ENCODE measurements at places on chromosomes 16 and 17.

DNA sequence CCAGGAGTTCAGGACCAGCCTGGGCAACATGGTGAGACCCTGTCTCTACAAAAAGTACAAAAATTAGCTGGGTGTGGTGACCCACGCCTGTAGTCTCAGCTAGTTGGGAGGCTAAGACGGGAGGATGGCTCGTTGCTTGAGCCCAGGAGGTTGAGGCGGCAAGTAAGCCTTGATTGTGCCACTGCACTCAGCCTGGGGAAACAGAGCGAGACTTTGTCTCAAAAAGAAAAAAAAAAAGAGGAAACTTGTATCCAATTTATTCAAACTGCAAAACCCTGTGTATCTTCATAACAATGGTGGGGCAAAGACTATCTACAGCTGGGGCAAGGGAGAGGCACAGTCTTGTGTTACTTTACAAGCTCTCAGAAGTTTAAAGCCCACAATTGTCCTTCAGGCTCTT lies 21.5 kb downstream of the GRB7 start:
- DNase-seq: no peak

DNA sequence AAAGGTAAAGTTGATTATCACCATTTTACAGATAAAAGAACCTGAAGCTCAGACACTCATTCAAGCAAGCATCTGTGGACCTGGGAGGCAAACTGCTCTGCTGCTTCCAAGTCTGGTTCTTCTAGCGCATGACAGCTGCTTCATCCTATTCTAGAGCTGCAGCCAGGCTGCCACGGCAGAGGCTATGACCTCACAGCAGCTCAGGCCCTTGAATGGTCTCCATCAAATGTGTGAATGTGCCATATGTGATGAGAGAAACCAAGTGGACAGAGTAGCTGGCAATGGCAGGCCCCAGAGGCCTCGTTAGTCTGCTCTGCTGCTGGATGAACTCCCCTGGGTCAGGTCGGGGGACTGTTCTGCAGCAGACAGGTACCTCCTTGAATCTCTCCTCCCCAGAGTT lies 30.7 kb upstream of the FOXJ1 start:
- no peak for DNase-seq

GRCh38 chr16:70257391-70257790 lies 5.7 kb upstream of the EXOSC6 start:
- no peak for DNase-seq

GRCh38 chr16:48378836-48379235 lies 6.4 kb downstream of the SIAH1 start:
- DNase-seq: no peak

DNA sequence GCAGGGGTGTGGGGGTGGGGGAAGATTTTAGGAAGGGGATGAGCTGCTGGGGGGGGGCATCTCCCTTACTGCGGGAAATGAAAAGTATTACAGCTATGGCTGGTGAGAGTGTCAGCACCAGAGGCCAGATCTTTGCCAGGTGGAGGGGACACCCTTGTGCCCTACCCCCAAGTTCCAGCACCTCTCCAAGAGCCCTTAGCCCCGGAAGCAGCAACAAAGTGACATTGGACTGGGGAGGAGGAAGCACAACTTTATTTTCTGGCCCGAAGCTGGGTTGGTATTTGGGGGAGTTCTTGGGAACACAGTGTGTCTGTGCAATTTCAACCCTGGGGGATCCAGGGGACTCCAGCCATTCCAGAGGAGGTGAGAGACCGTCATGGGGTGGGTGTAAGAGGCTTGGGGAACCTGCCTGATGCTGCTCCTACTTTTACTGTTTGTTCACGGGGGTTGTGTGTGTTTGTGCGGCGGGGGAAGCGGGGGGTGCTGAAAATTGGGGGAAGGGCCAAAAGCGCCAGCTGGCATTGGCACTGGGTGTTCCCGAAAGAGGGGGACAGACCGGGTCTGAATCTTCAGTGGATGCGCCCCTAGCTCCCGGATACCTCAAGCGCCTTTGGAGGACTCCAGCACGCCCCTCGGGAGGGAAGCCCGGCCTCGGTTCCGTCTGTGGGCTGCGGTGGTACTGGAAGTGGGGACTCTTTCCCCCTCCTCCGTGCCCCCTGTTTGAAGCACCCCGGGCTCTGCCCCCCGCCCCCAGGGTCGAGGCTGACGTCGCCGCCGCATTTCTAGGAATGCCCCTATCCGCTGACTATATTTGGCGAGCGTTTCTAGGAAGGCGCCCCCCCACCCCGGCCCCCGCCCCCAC lies 230.3 kb downstream of the MRTFB start:
- no peak for DNase-seq

GRCh38 chr16:54526916-54527315 lies 240.3 kb upstream of the IRX3 start:
- DNase-seq: no peak

DNA sequence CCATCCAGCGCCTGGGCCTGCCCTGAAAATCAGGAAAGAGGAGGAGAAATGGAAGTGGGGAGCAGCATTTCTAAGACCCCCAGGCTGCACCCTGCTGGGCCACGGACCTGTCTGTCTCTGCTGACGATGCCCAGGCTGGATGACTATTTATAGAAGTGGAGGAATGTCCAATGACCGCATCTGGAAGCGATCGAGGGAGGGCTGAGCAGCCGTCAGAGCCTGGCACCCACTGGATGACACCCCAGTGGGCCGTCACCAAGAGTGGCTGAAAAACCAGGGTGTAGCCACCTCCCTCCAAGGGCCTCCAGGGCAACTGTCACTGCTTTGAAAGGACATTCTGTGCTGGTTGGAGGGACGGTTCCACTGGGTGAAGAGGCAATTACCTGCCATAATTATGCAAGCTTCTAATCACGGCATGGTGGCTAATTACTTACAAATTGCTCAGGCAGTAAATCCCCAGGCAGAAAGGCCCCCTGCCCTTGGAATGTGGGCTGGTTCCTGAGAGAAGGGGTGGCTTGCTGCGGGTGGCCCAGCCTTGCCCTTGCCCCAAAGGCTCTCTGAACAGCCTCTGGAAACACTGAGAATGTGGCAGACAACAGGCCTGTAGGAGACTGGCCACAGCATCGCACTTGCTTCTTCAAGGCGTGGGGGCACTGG lies 332.1 kb downstream of the C16orf95 start:
- DNase-seq: no peak

DNA sequence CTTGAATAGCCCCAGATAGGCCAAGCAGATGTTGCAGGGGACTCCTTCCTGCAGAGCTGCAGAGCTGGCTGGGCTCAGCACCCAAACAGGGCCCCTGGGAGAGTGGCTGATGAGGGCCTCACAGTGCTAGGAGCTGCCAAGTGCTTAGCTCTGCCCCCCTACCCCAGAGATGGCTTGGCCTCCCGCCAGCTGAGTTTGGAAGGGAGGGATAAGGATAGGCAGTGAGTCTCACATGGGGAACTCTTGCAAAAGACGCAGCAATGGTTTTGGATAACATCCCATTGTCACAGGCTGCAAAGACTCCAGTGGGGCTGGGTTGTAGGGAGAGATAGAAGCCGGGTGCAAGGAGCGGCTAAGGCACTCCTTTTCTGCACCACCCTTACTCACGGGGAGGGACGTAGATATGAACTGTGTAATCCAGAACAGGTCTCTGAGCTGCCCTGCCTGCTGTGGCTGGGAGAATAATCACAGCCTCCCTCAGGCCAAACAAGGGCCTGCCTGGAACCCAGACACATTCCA lies 52.9 kb upstream of the MAF start:
- no peak for DNase-seq

DNA sequence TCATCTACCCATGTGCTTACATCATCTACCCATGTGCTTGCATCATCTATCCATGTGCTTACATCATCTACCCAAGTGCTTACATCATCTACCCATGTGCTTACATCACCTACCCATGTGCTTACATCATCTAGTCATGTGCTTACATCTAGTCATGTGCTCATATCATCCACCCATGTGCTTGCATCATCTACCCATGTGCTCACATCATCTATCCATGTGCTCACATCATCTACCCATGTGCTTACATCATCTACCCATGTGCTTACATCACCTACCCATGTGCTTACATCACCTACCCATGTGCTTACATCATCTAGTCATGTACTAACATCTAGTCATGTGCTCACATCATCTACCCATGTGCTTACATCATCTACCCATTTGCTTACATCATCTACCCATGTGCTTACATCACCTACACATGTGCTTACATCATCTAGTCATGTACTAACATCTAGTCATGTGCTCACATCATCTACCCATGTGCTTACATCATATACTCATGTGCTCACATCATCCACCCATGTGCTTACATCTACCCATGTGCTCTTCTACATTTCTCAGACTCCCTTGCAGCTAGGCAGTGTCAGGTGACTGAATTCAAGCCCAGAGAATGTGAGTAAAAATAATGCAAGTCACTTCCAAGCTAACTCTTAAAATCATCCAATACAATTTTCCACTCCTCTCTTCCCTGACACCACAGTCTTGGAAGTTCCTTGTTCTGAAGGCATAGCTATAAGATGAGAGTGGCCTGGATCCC lies 196.8 kb downstream of the CBLN1 start:
- DNase-seq: no peak

GRCh38 chr16:47254756-47255155 lies 111.0 kb upstream of the NETO2 start:
- DNase-seq: no peak

DNA sequence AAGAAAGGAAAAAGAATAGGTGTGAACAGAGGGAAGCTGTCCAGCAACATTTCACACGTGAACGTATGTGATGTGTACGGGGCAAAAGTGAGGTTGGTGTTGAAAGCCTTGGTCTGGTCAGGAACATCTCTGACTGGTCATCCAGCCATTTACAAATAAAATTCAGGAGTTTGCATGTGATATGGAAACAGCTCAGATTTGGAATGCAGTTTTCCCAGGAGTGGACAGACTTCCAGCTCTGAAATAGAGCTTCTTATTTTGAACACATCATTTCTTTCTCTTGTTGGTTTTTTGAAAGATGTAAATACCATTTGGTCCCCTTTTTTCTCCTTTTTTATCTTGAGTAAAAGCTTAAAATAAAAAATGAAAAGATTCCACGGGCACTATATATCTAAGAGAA lies 566.2 kb upstream of the ZFHX3 start:
- no peak for DNase-seq

GRCh38 chr16:154217-155030 lies 2.0 kb downstream of the HBZ start:
- no peak for DNase-seq

GRCh38 chr17:6555331-6556120 lies 829 bp downstream of the PITPNM3 start:
- DNase-seq: no peak

- DNase-seq: no peak
These were observed 128.9 kb upstream of the RCVRN start for GRCh38 chr17:10033959-10034358.

GRCh38 chr17:40346765-40347158 lies 17.8 kb downstream of the GJD3 start:
- DNase-seq: no peak

- no peak for DNase-seq
These were observed 54.3 kb downstream of the AMFR start for GRCh38 chr16:56370875-56371659.

GRCh38 chr17:51258756-51259563 lies 889 bp downstream of the MBTD1 start:
- no peak for DNase-seq

DNA sequence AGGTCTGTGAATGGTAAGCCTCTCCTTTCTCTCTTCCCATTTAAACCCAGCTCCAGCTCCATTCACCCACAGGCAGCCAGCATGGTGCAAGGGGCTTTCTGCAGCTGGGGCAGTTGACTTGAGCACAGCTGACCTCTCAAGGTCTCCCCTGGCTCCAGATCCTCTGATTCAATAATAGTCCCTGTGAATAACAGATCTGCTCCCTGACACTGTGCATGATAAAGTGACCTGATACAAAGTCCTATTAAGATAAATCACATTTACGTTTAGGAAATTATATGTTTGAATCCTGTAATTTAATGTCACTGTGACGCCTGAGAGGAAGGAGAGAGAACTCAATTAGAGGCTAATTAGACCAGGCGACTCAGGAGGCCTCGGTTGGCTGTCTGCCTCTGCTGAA lies 540.4 kb upstream of the CDH11 start:
- no peak for DNase-seq

- no peak for DNase-seq
These were observed 122.9 kb upstream of the ELAC2 start for GRCh38 chr17:13140750-13141149.

DNA sequence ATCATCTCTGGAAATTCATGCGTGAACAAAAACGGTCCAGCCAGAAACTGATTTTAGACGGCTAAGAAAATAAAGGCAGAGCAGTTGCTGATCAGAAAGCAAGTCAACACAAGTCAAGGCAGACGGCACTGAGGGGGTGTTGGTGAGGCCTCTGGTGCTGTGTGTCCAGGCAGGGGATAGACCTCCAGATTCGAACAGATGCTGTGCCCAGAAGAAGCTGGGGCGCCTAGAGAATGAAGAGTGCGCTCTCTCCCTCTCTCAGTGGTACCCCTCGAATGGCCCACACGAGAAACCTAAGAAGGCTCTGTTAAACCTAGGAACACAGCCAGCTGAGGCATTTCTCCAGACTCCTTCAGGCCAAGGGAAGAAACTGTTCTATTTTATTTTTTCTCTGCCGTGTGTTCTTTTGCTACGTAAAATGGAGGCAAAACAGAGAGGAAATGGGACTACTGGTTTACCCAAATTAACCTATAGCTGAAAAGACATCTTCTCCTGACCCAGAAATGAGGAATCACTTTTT lies 178.3 kb downstream of the PMP22 start:
- no peak for DNase-seq

DNA sequence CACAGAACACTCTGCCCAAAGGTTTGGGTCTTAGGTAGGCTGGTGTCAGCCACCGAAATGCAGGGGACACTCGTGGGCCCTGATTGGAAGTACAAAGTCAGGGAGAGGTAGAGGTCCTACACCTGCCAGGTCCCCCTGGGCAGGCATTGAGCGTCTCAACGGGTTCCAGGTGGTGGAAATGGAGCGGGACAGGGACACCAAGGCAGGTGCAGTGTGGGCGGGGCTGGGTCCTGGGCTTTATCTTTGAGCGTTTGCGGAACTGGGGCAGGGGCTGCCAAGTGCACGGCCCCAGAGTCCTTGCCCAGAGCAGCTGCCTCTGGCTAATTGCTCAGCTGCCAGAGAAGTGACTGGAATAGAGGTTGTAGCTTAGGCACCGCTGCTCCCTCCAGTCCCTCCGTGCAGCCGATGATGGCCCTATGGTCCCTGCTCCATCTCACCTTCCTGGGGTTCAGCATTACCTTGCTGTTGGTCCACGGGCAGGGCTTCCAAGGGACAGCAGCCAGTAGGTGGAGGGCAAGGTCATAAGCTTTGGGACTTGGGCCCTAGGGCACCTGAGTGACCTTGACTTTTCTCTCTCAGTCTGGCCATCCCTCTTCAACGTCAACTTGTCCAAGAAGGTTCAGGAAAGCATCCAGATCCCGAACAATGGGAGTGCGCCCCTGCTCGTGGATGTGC lies at the start of gene ZACN:
Gene ZACN, plus strand, starts transcription at position 323 of the 675 bp plus-strand sequence. Its CDS starts 83 bp downstream, at position 406.
- no peak for DNase-seq

DNA sequence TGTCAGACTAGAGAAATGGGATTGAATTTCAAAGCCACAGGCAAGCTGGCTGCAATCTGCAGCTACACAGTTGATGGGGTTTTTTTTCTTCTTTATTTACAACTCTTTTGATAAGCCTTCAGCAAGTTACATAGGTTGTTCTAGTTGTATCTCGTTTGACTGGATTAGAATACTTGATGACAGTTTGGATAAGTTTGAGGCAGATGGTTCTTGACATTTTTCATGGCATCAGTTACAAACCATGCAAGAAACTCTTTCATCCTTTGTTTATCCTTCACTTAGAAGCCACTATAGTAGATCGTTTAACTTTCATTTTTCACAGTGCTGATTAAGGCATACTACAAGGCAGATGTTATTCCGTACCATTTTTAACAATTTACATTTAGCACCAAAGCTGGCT lies 238.9 kb downstream of the TOX3 start:
- no peak for DNase-seq

GRCh38 chr17:65297916-65298315 lies 160.7 kb downstream of the RGS9 start:
- DNase-seq: no peak
